ENCODE measurements at places on chromosomes 6 and 20.

DNA sequence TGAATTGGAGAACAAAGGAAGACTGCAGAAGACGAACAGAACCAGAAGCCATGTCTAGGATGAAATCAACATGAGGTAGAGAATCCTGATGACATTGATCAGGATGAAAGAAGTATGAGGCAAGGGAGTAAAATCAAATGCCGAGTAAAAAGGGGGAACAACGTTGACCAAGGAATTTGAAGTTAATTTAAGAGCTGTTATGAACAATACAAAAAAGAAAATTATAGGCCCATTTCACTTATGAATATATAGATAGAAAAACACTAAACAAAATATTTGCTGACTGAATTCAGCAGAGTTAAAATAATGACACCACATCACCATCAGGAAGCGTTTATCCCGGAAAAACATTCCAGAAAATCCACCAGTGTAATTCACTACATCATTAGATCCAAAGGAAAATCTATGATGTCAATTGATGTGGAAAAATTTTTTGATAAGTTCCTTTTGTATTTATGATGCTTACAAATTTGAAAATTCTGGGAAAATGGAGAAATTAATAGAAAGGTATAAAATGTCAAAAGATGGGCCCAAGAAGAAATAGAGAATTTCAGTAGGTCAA is 8.1 kb upstream of the CCN5 start:
- DNase-seq: no peak

GRCh38 chr6:43734294-43734665 is 35.7 kb upstream of the VEGFA start:
- DNase-seq: no peak

DNA sequence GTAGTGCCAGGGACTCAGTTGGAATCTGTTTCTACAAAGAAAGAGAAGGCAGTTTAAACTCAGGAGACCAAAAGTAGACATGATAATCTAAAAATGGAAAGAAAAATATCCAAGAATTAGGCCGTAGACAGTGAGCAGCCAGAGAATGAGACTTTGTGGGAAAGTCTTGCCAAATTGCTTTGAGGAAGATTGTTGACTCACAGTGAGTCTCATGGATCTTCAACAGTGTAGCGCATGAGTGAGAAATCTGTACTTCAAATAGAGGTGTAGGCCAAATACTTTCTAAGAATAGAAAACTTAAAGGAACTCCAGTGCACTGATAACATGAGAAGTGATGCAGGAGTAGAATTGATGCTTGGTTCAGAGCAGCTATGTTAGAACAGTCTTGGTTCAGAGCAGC is 284.5 kb downstream of the HTR1B start:
- no peak for DNase-seq

GRCh38 chr6:118665011-118665410 is 13.6 kb upstream of the CEP85L start:
- no peak for DNase-seq

- DNase-seq: no peak
Observed at GRCh38 chr20:16526433-16527380, 46.5 kb downstream of the KIF16B start.

- no peak for DNase-seq
Observed at GRCh38 chr20:25271486-25272222, 23.8 kb downstream of the PYGB start.
